ENCODE measurements at places on chromosomes 7 and 10. TPM values are rescaled to one million over a fixed set of nuclear protein-coding genes. Genes with fewer than 3 reads are reported as not detected.
A peak's percentile ranks its signal among the peaks of the same experiment; 100 is the strongest.

DNA sequence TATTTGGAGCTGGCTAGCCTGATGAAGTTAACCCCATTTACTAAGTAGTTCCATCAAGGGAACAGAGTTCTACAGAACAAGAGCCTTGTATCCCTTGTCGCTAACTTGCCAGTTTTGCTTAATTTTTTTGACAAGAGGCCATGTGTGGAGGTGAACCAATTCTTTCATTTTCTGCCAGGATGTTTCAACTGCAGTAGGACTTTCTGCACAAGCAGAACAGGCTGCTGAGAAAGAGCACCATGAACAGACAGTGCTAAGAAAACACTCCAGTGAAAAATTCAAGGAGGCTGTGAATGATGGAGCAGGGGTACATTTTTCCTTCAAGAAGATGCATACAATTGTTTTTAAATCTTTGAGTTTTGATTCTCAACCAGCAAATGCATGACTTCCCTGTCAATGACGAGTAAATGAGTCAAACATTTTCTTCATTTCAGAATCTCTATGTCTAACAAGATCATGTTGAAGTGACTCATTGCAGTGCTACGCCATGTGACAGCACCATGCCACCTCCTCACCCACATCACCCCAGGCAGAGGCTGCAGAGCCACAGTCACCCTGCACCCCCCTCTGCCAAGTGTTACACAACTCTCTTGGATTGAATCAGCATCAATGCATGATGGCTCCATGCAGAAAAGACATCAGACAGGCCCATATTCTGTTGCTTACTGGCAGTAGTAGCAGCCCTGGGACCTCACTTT is 193.1 kb downstream of the COBL start:
- DNase-seq, result peak; percentile 99

EBLN1 gene
- total RNA-seq, result not detected

- no peak for DNase-seq
Observed at GRCh38 chr10:109591601-109592000, 331.7 kb downstream of the XPNPEP1 start.

DNA sequence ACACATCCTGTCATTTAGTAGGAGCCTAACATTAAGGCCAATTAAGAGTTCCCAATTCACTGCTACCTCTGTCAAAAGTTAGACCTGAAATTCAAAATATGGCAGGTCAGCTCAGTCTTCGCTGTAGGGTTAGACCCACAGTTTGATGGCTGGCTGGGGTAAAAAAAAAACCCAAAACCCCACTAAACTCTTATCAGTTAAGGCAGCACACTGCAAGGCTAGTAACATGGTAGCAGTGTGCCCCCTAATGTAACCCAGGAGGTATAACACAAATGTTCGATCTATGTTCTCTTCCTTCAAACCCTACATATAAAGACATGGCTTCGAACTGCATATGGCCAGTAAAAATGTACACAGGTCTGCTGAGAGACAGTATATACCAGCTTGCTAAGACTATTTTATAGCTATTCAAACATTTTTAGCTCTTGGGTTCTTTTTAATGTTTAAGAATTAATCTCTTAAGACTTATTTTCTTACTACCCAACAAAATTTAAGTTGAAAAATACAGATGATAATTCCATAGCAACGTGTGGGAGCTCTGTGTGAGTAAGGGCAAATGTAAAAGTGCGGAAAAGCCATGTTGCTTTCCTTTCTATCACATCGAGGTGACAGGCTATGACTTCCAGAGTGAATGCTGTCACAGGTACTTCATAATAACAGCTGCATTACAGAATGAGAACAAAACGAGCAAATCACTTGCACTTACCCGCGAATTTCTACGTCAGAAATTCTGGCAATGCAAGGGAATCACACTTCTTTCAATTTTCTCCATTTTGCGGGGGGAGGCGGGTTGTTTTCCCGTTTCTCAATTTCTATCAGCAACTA is 168.4 kb upstream of the IMMP2L start:
- peak; percentile 17 for DNase-seq

DNA sequence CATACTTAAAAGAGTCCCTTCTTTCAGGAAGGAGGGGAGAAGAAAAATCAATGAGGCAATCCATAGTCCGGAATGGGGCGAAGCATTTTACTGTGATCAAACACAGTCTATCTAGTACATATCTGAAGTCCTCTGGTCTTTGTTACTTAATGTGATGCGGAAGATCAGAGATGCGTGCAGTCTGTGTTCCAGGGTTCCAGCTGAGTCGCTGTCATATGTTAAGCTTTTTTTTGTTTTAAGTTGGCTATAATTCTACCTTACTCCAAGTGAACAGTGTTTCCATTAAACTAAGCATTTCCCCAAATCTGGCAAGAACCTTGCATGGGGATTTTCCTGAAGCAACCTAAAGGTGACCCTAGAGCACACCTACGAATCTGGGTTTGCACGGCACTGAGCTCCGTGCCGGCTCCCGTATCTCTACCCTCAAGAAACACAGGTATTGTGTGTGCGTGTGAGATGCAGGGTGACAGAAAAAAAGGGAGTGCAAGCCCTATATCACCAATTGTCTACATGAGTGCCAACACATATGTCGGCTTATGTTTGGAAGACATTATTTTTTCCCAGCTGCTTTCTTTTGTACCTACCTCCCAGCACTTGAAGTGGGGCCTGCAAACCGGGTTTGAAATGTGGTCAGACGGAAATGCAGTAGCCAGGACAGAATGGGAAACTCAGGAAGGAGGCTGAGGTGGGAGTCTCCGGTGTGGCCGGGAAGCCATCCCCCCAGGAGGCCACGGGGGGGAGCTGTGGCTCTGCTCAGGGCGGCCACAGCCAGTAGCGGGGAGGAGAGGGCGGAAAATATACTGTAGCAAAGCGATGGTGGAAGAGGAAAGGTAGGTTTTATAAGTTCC is 435.8 kb upstream of the MGMT start:
- peak; percentile 10 for DNase-seq

DNA sequence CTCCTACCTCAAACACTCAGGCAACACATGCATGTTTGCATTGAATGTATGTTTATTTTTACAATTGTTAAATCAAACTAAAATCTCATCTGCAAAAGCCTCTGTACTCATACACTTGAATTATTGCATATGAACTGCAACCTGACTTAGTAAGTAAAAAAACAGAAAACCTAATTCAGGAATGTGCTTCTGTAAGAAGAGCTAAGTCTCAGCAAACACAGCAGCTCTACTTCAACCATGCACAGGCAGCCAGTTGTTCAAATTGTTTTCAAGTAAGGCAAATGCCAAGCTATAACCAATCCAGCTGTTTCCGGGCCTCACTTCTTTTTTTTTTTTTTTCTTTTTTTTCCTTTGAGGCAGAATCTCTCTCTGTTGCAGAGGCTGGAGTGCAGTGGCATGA is 93.5 kb upstream of the MALRD1 start:
- no peak for DNase-seq

IGFBP3 gene
- 11.7 TPM for total RNA-seq

DNA sequence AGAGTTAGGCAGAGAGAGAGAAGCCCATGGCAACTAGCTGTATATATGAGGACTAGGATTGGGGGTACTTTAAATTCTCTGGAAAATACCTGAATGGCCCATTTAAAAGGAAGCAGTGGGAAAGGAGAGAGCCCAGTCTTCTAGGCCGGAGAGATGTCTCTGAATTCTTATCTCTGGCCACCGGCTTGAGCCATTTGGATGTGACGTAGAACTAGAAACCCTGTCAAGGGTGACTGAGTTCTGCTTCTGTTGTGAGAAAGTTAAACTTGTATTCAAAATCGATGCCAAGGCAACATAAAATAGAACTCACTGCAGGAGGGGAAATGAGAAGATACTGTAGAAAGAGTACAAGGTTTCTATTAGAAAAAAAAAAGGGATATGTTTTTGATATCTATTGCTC is 6.3 kb upstream of the GSTK1 start:
- no peak for DNase-seq
